ENCODE measurements at places on chromosomes 6 and 20. TPM values are rescaled to one million over a fixed set of nuclear protein-coding genes. Genes with fewer than 3 reads are reported as not detected.

Gene SUN5
- not detected for polyA plus RNA-seq

Gene ACTL10
- 0.44 TPM for polyA plus RNA-seq

Gene TINAG
- not detected for polyA plus RNA-seq

Gene GLO1
- 82.3 TPM for polyA plus RNA-seq

Gene C6orf132
- 0.51 TPM for polyA plus RNA-seq

Gene PSORS1C1
- 4.9 TPM for polyA plus RNA-seq

Gene SLC52A3
- polyA plus RNA-seq = not detected

Gene TEAD3
- polyA plus RNA-seq = 22.5 TPM

Gene PRELID3B
- 76.0 TPM for polyA plus RNA-seq

Gene FNDC11
- 0.76 TPM for polyA plus RNA-seq

Gene COL21A1
- polyA plus RNA-seq = 0.07 TPM

Gene MRPL14
- 58.4 TPM for polyA plus RNA-seq

Gene RAD21L1
- polyA plus RNA-seq = 0.18 TPM

Gene FAM209B
- not detected for polyA plus RNA-seq

Gene TMEM244
- polyA plus RNA-seq = not detected

Gene CST2
- not detected for polyA plus RNA-seq

Gene ZNF311
- 0.74 TPM for polyA plus RNA-seq

Gene TTLL9
- 0.18 TPM for polyA plus RNA-seq

Gene TMEM14A
- 30.0 TPM for polyA plus RNA-seq

Gene NUDT3
- polyA plus RNA-seq = 14.9 TPM

Gene PHF20
- polyA plus RNA-seq = 24.9 TPM

Gene SYNJ2
- 24.3 TPM for polyA plus RNA-seq

Gene BANF2
- polyA plus RNA-seq = not detected

Gene SNAP91
- not detected for polyA plus RNA-seq

Gene MYL9
- 673 TPM for polyA plus RNA-seq

Gene SLC4A11
- polyA plus RNA-seq = 0.94 TPM

Gene VGLL2
- not detected for polyA plus RNA-seq

Gene PRR18
- polyA plus RNA-seq = not detected

Gene INSM1
- not detected for polyA plus RNA-seq
